ENCODE measurements at places on chromosomes 11 and 22. TPM values are rescaled to one million over a fixed set of nuclear protein-coding genes. Genes with fewer than 3 reads are reported as not detected.

Gene CCDC188
- 2.1 TPM for polyA plus RNA-seq

Gene LRRC32
- 61.4 TPM for polyA plus RNA-seq

Gene OR5P2
- not detected for polyA plus RNA-seq

Gene PLEKHB1
- polyA plus RNA-seq, result 16.7 TPM

Gene OR6Q1
- not detected for polyA plus RNA-seq

Gene PYGM
- polyA plus RNA-seq, result 2.3 TPM

Gene OR10V1
- not detected for polyA plus RNA-seq

Gene AMOTL1
- polyA plus RNA-seq, result 45.4 TPM

Gene C11orf42
- 3.5 TPM for polyA plus RNA-seq

Gene PKP3
- 6.7 TPM for polyA plus RNA-seq

Gene C11orf16
- 1.7 TPM for polyA plus RNA-seq

Gene DEUP1
- polyA plus RNA-seq, result 0.92 TPM

Gene OR10A2
- polyA plus RNA-seq, result 0.09 TPM

Gene ARFGAP3
- polyA plus RNA-seq, result 48.4 TPM

Gene MS4A6E
- polyA plus RNA-seq, result not detected

Gene CD6
- 1.8 TPM for polyA plus RNA-seq

Gene ACR
- 0.58 TPM for polyA plus RNA-seq

Gene CCDC116
- polyA plus RNA-seq, result 0.70 TPM

Gene FZD4
- polyA plus RNA-seq, result 81.7 TPM

Gene MPEG1
- 8.3 TPM for polyA plus RNA-seq

Gene CD3E
- polyA plus RNA-seq, result 0.36 TPM

Gene TCN1
- 0.34 TPM for polyA plus RNA-seq

Gene TXNRD2
- polyA plus RNA-seq, result 30.0 TPM

Gene PNPLA3
- polyA plus RNA-seq, result 2.9 TPM

Gene CARS1
- polyA plus RNA-seq, result 26.5 TPM

Gene APOBEC3H
- polyA plus RNA-seq, result 0.36 TPM

Gene ALG12
- polyA plus RNA-seq, result 35.2 TPM

Gene GAB4
- polyA plus RNA-seq, result 0.14 TPM

Gene TYMP
- polyA plus RNA-seq, result 2.0 TPM

Gene PVALB
- polyA plus RNA-seq, result 8.0 TPM

Gene CHST1
- 10.9 TPM for polyA plus RNA-seq

Gene PPP1R14B
- 98.3 TPM for polyA plus RNA-seq

Gene SHISAL1
- 1.4 TPM for polyA plus RNA-seq

Gene SVIP
- 42.1 TPM for polyA plus RNA-seq

Gene LARGE2
- polyA plus RNA-seq, result 27.2 TPM

Gene OR52I1
- polyA plus RNA-seq, result 0.10 TPM

Gene SRSF8
- polyA plus RNA-seq, result 55.3 TPM

Gene RASGRP2
- 4.1 TPM for polyA plus RNA-seq

Gene NXPE2
- 0.47 TPM for polyA plus RNA-seq

Gene OR52E8
- polyA plus RNA-seq, result not detected

Gene AGBL2
- 13.1 TPM for polyA plus RNA-seq

Gene SLC22A6
- polyA plus RNA-seq, result 32.2 TPM

Gene MS4A6A
- 17.4 TPM for polyA plus RNA-seq

Gene B3GAT1
- polyA plus RNA-seq, result 6.4 TPM

Gene KRTAP5-9
- polyA plus RNA-seq, result 0.64 TPM

Gene ASPHD2
- 3.9 TPM for polyA plus RNA-seq

Gene C11orf86
- 0.07 TPM for polyA plus RNA-seq

Gene RCOR2
- polyA plus RNA-seq, result 15.4 TPM

Gene OR56A1
- polyA plus RNA-seq, result not detected

Gene CLCF1
- 4.8 TPM for polyA plus RNA-seq
